ENCODE measurements at places on chromosomes 4 and X.

DNA sequence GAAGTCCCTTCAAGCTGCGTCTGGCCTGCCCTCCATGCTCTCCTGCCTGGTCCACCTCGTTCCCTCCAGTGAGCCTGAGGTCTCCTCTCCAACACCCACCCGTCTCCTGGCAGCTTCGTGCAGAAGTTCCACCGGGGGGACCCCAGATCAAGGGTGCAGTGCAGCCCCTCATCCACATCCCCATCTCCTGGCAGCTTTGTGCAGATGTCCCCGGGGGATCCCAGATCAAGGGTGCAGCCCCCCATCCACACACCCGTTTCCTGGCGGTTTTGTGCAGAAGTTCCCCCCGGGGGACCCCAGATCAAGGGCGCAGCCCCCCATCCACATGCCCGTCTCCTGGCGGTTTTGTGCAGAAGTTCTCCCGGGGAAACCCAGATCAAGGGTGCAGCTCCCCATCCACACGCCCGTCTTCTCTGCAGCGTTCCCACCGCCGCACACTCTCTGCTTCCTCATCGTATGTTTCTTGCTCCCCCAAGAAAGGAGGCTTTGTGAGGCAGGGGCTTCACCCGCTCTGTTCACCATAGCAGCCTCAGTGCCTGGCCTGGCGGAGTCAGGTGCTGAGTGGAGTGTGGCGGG lies 35.7 kb downstream of the PIGG start:
- no peak for DNase-seq

GRCh38 chr4:19562456-19562855 lies 689.2 kb upstream of the SLIT2 start:
- no peak for DNase-seq

DNA sequence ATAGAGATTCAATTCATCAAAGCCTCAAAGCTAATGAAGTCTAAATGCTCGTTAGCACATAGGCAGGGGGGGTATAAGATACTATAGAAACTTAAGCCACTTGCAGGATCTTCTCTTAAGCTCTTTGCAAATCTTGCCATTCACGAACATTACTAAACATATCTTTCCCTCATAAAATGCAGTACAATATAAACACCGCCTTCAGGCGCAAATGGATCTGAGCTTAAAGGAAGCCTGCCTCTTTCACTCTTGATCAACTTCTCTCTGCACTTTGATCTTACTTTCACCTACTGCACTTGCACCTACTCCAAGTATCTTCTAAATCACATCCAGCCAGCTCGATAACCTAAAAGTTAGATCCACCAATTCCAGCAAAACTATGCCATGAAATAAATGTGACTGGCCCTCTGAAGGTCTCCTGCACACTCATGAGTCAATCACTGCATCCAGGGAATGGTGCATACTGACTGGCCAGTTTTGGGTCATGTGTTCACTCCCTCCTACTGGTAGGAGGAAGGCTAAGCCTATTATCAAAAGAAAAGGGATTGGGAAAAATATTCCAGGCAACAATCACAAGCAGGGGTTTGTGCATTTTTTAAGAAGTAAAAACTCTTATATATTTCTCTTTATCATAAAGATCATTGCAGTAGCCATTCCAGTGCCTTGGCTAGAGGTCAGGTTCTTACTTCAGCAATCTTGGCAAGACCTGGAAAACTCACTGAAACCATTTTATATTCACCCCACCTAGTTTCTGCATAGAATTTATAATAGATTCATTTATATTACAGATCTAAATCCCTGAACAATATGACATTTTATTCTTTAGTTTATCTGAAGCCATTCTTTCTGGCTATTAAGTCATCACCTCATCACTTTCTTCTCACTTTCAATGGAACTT lies 222.0 kb downstream of the PPP3CA start:
- no peak for DNase-seq

GRCh38 chr4:3868211-3869173 lies 102.3 kb downstream of the ADRA2C start:
- DNase-seq = no peak

- DNase-seq = no peak
Observed at GRCh38 chr4:142595222-142595871, 250.8 kb downstream of the INPP4B start.

DNA sequence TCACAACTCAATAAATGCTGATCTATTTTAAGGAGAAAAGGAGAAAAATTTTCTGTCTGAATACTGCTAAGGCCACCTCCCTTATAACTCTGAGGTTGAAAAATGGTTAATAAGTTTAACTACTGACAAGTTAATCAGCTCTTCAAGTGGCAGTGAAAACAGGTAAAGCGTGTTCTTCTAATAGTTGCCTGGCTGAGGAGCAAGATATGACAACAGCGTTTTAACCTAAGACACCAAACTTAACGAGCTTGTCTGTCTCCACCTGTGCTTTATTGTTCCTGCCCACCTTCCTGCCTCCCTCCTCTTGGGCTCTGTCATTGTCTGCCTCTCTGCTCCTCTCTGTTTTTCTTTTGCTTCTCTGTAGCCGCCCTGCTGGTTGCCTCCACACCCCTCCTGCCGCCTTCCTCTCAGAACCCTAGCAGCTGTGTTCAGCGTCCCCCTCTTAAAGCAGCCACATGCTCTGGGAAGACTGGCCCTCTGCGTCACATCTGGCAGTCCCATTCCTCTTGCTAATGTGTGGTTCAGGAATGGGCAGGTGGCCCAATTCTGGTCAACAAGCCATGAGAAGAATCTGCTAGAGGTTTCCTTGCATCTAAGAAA lies 4.3 kb upstream of the TSPAN5 start:
- no peak for DNase-seq

DNA sequence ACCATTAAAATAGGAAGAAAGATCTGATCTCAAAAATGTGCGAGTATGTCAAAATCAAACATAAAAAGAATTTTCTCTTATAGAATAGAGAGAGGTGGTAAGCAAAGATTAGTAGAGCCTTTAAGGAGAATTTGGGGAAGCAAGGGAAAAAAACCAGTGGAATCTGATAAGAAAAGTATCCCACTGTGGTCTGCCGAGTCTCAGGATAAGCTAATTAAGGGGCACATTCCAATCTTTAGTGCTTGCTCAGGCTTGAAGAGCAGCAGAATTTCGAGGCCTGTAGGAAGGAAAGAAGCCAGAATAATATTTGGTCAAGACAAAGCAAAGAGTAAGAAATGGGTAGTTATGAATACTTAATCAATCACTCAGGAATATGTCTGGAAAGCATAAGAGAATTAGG lies 13.0 kb downstream of the STATH start:
- no peak for DNase-seq

- DNase-seq = no peak
Observed at GRCh38 chrX:265502-265901, 15.7 kb upstream of the PLCXD1 start.

DNA sequence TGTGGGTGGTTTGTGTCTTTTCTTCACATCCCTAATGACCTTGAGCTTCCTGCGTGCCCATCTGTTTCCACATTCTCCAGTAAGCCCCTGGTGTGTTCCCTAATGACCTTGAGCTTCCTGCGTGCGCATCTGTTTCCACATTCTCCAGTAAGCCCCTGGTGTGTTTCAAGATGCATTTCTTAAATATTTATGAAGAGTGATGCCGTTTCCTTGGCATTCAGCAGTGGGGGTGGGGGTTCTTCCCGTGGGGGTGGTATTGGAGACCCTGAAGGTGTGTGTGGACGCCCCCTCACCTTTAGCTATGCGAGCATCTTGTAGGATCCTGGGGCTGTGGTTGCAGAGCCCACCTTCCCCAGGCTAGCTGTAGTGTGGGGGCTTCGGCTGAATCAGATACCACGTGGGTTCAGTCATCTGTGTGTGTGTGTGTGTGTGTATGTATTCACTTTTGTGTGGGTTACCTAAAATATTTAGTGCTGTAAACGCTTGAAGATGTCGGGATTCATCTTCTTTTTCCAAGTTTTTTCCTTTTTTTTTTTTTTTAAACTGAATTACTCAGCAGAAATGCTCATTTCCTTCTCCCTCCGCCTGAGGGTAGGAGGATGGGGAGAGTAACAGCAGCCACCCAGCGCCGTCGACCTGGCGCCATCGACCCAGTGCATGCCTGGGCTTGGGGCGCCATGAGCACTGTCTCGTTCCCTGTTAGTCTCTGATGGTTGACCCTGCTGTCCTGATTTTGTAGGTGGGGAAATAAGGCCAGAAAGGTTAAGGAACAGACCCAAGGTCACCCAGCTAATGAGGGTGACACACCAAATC lies 9.9 kb downstream of the NSG1 start:
- no peak for DNase-seq

DNA sequence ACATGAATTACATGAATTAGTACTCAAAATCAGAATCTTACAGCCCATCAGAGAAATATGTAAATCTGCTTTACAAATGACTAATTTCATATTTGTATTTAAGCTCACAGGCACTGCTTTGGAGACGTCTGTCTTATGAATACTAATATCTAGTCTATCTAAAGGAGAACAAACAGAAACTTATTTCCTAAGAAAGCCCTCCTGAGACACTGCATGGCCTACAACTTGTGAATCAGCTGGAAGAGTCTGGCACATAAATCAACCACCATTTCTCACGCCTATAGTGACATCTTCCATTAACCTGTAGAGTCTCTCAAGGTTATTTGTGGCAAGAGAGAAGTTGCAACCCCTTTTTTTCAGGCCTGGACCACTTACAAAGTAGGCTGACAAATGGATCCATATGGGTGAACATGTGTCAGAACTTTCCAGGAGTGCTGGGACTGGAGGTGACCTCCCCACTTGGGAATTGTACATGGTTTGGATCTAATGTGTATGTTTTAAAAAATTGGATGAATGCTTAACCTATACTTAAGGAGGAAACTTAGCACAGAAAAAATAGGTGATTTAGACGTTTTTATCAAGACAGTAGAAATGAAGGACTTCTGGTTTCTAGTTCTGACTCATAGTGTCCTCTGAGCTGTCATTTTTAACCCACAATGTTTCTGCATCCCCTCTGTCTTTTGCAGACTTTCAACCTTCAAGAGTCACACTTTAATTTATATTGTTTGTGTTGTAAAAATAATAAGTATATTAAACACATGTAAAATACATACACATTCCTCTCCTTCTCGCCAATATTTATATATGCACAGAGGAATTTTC lies 83.2 kb upstream of the ARHGAP24 start:
- no peak for DNase-seq

DNA sequence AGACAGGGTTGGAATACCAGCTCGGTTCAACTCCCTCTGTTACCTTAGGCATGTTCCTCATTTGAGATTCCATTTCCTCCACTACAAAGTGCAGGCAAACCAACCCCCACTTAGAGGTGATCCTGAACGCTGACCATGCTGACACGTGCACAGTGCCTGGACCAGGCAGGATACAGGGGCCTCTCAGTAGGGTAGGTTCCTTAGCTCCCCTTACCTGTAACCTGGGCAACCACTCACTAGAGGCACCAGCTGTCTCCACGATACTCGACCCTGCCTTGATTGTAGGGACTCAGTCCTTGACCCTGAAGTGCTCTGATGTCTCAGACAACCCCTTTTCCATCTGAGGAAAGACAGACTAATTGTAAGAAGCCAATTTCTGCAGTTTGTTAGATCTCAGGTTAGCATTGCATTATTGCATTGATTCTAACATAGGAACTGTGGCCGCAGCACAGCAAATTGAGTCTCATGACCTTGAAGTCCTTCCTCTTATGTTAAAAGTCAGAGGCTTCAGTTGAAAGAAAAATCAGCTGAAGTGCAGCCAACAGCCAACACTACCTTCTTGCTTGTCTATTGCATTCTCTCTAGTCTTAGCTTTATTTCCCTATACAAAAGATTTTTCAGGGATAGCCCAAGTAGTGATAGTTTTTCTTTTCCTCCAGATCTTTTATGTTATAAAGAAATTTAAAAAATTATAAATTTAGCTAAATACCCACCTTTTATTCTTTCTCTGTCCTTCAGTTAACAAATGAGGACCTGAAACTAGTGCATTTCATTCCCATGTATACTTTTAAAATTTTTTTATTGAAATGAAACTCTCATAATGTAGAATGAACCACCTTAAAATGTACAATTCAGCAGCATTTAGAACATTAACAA lies 11.2 kb upstream of the C1QTNF7 start:
- no peak for DNase-seq

- DNase-seq = no peak
Observed at GRCh38 chr4:42789041-42789567, 103.4 kb upstream of the GRXCR1 start.

DNA sequence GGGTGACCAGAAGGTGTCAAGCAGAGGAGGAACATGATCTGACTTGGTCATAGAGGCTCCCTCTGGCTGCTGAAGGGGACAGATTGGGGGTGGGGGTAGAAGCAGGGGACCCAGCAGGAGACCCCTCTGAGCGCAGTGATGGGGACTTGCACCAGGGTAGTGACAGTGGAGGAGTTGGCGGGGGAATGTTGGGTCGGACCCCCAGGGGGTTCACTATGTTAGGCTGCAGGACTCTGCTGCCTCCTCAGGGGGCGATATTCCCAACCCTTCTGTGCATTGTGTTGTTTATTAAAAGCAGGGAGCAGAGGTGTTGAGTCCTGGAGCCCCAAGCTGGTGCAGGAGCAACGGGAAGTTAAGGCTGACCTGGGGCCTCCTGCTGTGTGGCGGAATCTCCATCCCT lies 8.8 kb downstream of the WDR13 start:
- DNase-seq = no peak

GRCh38 chr4:88008743-88009171 lies 1.3 kb downstream of the PKD2 start:
- DNase-seq = no peak

GRCh38 chrX:22742174-22742573 lies 257.6 kb upstream of the DDX53 start:
- no peak for DNase-seq

DNA sequence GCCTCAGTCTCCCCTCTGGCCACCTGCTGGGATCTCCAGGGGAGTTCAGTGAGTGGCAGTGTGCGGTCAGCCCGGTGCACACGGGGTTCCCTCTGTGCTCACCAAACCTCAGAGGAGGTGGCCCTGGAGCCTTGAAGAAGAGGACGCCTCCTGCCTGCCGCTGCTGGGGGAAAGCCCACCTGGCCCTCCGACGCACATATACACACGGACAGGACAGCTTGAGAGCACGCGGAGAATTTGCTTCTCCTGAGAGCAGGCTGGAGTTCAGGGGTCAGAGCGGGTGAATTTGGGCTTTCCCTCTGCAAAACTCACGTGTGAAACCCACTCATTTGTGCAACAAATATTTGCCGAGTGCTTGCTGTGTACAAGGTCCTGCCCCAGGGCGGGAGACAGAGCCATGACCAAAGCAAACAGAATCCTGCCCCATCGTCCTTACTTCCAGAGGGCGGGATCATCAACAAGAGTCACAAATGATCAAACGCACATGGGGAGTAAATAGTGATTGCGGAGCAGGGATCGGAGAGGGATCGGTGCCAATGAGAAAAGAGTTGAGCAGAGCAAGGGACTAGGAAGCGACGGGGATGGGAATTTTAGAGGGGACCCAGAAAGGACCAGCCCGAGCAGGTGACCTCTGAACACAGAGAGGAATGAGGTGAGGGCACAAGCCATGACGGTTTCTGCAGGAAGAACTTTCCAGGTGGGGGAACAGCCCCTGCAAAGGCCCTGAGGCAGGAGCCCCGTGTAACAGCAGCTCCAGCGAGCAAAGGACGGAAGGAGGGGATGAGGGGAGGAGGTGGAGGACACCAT lies 17.6 kb downstream of the BLOC1S4 start:
- no peak for DNase-seq

DNA sequence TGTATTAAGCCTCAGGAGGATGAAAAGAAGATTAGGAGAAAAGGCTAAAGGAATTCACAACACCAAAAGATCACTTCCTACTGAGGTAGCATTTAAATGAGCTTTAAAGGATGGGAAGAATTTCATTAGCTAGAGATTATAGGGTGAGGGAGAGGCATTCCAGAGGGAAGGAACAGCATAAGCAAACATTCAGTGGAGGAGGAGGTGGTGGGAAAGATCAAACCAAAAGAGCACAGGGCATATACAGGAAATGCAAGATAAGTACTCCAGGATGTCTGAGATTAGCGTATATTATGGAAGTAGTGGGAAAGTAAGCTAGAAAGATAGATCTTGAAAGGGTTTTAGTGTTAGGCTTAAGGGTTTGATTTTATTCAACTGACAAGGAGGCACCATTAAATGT lies 84.8 kb downstream of the COL4A6 start:
- DNase-seq = no peak

Data from mesothelial cell of epicardium (in vitro differentiated cells).